Activated T-helper 1 cell treated with Interleukin-2 at 50 U/mL for 16 hours (primary cell): ENCODE measurements at places on chromosomes 5 and 9.

GRCh38 chr9:89839449-89839848 is 234.6 kb downstream of the GADD45G start:
- no peak for DNase-seq

DNA sequence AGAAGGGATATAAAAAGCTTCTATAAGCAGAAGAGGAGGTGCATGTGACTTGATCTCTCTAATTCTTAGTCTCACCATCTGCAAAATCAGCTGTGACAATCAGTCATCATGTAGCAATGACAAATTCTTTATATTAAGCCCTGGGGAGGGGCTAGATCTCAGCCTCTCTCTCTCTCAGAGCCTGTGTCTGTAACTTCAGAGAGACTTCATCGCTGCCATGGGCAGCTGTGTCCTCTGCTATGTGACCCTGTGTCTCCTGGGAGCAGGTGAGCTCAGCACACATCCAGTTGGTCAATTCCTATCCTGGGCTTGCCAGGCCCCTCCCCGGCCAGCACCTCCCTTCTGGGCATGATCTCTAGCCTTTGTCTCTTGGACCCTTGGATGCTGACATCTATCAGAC is 109.6 kb downstream of the ANKRD18B start:
- DNase-seq, result no peak

GRCh38 chr5:155389498-155389897 is 375.9 kb downstream of the KIF4B start:
- no peak for DNase-seq

GRCh38 chr5:71905834-71906711 is 187.0 kb downstream of the CARTPT start:
- DNase-seq, result no peak

GRCh38 chr5:136506131-136506530 is 140.8 kb upstream of the TRPC7 start:
- DNase-seq, result no peak

- no peak for DNase-seq
Observed at GRCh38 chr9:462606-463005, 247.9 kb downstream of the DOCK8 start.

- DNase-seq, result no peak
Observed at GRCh38 chr9:1839909-1840308, 175.2 kb upstream of the SMARCA2 start.

GRCh38 chr5:177494346-177495195 is 2.8 kb downstream of the PDLIM7 start:
- no peak for DNase-seq
